Hippocampal formation (tissue), 2 donors: ENCODE measurements at places on chromosomes 13 and 19.

- DNase-seq: no peak
Measured at GRCh38 chr19:52889931-52890330, 7.5 kb downstream of the ZNF320 start.

DNA sequence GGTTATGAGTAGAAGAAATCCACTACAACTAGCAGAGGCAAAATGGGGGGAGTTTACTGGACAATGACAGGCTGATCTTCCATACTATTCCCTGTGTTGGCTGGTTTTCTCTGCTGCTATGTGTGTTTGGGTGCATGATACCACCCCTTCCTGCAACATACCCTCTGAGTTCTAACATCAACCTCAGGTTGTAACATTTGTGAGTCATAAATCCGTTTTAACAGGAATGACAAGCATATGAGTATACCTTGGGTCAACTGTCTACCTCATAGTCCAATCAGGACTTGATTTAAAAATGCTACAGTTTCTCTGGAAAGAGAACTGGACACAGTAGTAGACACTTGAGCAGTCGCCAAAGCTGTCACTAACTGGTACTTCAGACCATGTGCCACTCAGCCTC, 422.9 kb downstream of the KCTD12 start:
- DNase-seq: no peak

GRCh38 chr13:51277928-51278327, 55.7 kb downstream of the FAM124A start:
- DNase-seq: no peak

DNA sequence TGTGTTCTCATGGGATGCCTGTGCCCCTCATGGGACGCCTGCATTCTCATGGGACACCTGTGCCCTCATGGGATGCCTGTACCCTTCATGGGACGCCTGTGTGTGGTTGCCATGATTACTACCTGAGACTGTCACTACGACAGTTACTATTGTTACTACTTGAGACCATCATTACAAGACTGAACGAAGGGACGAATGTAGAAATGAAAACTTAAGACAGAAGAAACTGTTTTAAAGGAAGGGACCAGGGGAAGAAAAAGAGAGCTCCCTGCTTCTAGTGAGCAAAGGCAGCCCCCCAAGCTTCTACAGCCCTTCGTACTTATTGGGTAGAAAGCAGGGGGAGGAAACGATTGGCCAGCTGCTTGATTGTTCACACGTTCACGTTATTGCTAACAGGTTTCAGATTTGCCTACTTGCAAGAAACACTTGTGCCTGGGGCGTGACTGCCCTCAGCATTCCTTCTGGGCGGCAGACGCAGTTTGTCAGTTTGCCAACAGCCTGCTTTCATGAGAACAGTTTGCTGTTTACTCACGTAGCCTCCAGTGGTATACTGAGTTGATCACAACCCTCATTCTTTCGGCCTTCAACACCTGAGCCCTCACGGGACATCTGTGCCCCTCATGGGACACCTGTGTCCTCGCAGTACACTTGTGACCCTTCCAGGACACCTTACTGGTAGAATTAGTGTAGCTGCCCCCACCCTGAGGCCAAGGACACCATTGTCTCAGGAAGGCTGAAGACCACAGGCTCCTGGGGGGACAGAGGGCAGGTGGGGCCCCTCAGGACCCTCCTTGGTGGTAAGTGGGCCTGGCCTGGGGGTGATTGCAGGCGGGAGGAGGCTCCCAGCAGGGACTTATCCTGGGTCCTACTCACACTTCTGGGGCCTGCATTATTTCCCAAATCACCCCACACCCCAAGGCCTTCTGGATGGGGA, 2.5 kb upstream of the S1PR4 start:
- no peak for DNase-seq

- peak; percentile 71 for DNase-seq
Measured at GRCh38 chr13:94548821-94549231, 47.1 kb downstream of the TGDS start.

- no peak for DNase-seq
Measured at GRCh38 chr13:49975826-49976225, 21.0 kb upstream of the TRIM13 start.

- no peak for DNase-seq
Measured at GRCh38 chr19:11180346-11180745, 17.0 kb downstream of the KANK2 start.

GRCh38 chr19:57558525-57558924, 1.1 kb downstream of the ZNF550 start:
- no peak for DNase-seq

DNA sequence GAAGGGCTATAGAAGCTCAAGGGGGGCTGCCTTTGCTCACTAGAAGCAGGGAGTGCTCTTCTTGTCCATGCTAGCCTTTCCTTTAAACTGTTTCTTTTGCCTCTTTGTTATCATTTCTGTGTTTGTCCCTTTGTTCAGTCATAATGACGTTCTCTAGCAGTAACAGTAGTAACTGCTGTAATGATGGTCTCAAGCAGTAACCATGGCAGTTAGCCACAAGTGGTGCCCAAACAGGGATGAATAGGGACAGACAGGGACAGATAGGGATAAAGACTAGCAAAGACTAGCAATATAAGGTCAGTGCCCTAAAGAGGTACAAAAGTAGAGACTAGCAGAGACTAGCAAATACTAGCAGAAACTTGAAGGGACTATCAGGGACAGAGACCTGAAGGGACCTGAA, 869.0 kb upstream of the PRR20A start:
- no peak for DNase-seq

- DNase-seq: no peak
Measured at GRCh38 chr19:49427855-49428546, 2.8 kb downstream of the GFY start.

GRCh38 chr13:42211704-42212464, 60.1 kb upstream of the AKAP11 start:
- DNase-seq: no peak

DNA sequence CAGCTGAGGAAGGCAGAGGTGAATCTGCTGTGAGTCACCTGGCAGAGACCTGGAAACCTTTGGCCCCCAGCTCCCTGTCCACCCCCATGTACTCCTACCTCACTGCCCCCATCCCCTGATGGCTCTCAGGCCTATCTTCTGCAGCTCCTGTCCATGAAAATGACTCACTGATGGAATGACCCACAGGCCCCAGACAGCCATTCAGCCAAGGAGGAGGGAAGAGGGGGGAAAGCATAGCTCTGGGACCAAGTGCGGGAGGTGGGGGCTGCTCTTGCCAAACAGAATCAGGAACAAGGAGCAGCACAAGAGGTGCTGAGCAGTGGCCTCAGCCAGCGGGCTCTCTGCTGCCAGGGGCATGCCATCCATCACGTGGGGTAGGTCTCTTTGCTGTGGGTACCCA, 111.4 kb upstream of the C1QTNF9B start:
- no peak for DNase-seq

DNA sequence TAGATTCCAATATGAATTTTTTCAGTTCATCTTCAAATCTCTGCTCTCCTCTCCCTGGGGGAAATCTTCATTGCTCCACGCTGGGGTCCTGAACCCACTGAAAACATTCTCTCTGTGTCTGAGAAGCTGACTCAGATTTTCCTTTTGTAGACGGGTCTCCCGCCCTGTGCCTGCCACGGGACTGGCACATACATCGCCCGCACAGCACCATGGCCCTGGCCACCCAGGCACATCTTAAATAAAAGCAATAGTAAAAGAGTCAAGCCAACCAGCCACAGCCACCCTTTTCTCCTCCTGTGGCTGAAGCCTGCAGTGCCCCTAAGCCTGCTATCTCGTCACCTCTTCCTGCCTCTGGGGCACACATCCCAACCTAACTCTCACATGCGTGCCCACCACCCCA, 301.2 kb downstream of the ZNF536 start:
- no peak for DNase-seq

DNA sequence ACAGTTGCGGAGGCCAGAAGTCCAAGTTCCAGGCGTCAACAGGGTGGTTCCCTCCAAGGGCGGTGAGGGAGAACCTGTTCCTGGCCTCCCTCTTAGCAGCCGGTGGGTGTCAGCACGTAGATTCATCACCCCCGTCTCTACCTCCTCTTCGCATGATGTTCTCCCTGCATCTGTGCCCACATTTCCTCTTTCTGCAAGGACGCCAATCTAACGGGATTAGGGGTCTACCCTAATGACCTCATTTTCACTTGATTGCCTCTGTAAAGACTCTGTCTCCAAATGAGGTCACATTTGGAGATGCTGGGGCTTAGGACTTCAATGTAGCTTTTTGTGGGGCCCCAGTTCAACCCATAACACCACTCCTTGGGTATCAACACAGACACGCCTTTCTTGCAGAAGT, 38.5 kb downstream of the DPF1 start:
- no peak for DNase-seq

DNA sequence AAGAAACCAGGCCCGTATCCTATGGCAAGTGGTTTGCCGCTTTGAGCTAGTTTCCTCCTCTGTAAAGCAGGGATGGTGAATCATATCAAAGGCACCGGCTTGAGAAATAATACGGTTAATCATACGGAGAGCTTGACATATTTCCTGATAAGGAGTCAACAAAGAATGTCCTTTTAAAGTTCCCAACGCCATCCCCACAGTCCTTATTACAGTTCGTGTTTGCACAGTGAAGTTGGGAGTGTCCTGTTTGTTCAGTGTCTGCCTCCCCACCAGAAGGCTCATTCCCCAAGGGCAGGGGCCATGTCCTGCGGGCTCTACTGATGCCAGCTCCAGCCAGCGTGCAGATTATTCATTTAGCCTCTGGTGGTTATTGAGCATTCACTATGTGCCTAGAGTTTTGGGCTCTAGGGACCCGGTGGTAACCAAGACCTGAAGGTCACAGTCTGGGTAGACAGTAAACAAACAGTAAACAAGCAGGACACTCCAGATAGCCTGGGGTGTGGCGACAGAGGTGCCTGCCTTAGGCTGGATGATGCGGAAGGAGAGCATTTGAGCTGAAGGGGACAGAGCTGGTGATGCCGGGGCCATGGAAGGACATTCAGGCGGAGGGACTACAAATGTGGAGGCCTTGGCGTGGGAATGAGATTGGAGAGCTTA, 6.3 kb downstream of the GRAMD1A start:
- DNase-seq: no peak

GRCh38 chr13:57191667-57192066, 24.7 kb downstream of the PRR20E start:
- DNase-seq: no peak

- no peak for DNase-seq
Measured at GRCh38 chr13:45224176-45224575, 23.3 kb upstream of the KCTD4 start.

- no peak for DNase-seq
Measured at GRCh38 chr13:73932091-73932490, 202.1 kb downstream of the KLF12 start.

DNA sequence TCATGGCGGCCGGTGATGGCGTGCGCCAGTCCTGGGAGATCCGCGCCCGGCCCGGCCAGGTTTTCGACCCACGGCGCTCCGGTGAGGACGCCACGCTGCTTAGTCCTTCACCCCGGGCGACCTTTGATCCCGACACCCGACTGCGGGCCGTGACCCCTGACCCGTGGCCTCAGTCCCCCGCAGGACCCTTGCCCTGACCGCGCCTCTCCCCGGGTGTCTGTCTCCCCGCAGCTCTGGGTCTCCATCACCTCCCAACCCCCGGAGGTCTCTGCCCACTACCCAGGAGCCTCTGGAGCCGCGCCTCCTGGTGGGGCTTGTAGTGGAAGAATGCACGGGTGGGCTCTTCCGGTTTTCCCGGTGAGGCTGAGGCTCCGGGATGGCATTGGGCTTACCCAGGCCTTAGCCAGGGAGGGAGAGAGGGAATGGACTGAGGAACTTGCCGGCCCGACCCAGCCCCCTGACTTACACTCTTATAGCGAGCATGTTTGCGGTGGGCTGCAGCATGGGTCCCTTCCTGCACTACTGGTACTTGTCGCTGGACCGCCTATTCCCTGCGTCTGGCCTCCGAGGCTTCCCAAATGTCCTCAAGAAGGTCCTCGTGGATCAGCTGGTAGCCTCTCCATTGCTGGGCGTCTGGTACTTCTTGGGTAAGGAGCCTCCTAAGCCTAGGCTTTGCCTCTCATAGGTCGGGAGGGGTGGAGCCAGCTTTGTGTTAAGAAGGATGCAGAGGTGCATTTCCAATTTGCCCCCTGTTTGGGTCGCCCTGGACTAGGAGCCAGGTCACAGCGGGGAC, 566 bp downstream of the MPV17L2 start:
- no peak for DNase-seq

DNA sequence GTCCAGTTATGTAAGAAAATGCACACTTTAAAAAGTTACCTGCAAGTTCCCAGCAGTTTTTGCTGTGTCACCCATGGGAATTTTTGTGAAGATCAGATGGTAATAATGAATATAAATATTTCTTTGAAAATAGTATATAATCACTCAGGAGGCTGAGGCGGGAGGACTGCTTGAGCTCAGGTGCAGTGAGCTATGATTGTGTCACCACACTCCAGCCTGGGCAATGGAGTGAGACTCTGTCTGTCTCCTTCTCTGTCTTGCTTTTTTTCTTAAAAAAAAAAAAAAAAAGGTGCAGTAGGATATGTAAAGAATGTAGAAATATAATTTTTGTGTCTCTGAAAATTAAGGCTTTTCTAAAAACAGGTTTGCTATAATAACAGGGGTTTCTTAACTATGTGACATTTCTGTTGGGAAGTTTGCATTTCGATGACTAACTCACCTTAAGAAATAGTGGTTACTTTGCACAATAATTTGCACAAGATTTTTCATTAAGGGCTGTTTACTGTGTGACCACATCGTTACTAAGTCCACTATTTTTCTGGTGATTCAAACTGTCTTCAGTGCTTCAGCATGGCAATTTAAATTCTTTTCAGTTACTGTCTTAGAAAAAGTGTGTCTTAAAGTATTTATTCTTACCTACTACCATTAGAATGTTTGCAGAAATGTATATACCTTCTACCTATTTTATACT, 37.3 kb downstream of the DNAJC3 start:
- DNase-seq: no peak

DNA sequence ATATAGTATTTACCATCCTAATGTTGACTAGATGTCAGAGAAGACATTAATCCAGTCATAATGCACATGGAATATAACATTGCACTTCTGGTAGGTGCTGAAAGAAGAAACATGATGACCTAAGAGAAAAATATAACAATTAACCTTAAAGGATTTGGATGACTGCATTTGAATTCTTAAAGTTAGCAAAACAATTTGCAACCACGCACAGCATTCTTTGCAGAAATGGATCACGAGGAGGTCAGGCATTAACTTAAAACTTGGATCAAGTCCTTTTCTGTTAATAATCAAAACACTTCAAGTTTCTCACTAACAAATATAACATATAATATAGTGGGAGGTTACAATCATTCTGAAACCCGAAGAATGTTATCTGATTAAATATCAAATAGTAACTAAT, 525.0 kb upstream of the SLITRK6 start:
- no peak for DNase-seq

DNA sequence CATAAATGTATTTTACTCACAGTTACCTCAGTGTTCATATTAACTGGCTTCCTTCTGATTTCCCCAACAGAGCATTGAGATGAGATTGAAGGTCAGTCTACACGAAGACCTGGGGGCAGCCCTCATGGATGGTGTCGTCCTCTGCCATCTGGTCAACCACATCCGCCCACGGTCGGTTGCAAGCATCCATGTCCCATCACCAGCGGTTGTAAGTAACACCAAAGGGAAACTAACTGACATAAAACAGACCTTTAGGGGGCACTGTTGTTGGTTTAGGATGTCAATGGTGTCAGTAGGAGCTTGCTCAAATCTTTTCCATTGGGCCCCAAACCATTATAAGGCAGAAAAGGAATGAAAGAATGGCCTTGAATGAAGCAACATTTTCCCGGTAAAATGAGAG, 68.2 kb downstream of the ESD start:
- no peak for DNase-seq

GRCh38 chr13:54383604-54384003, 1355.0 kb downstream of the OLFM4 start:
- no peak for DNase-seq

GRCh38 chr19:55694241-55694655, 19.2 kb downstream of the EPN1 start:
- DNase-seq: no peak

- no peak for DNase-seq
Measured at GRCh38 chr13:26873386-26873698, 112.8 kb upstream of the GPR12 start.
